ENCODE measurements at places on chromosomes 1 and 21.
A peak's percentile ranks its signal among the peaks of the same experiment; 100 is the strongest.

DNA sequence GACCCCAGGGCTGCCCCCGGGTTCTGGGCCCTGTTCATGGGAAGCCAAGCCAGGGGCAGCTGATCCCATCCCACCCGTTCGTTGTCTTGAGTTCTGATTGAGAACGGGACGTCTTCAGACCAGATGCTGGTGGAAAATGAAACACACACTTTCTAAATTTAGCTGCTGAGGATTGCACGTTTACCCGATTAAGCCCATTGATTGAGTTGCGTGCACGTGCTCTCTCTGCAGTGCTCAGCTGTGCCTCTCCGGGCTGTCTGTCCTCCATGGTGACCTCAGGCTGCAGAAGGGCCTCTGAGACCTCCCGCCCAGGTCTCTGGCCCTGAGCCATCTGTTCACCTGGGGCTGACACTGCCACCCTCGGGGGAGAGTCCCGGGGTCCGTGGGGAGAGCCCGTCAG is 27.0 kb upstream of the PEX10 start:
- DNase-seq = no peak

- peak; percentile 87 for DNase-seq
Observed at GRCh38 chr1:23019094-23019862, at the start of gene KDM1A. KDM1A (plus strand) TSS chr1:23019468; CDS start chr1:23019597, 129 bp downstream.

GRCh38 chr1:94721240-94721639 is 98.9 kb upstream of the SLC44A3 start:
- DNase-seq = no peak

DNA sequence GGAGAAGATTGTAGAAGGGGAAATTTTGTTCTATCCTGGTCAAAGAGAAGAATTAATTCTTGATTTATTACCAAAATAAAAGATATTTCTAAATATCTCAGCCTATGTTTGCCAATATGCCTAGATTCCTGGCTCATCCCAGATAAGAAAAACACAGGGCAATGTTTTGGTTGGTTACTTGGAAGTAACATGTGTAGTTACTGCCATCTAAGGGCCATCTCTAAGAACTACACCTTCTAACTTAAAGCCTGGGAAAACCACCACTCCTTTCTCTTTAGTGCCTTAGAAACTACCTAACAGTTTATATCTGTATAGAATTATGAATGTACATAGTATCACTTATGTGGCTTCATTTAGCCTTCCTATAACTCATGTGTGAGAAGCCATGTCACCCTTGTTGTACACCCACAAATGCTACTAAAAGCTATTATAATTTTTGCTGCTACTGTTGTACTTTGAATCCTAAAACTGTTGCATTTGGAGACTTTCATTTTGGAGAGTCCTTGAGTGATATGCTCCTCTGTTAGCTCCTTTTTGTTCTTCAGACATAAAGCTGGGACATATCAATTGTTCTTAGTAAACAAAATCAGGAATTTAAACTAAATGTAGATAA is 4.5 kb downstream of the AIM2 start:
- DNase-seq = peak; percentile 75

- no peak for DNase-seq
Observed at GRCh38 chr1:20324704-20325406, 34.2 kb downstream of the VWA5B1 start.

DNA sequence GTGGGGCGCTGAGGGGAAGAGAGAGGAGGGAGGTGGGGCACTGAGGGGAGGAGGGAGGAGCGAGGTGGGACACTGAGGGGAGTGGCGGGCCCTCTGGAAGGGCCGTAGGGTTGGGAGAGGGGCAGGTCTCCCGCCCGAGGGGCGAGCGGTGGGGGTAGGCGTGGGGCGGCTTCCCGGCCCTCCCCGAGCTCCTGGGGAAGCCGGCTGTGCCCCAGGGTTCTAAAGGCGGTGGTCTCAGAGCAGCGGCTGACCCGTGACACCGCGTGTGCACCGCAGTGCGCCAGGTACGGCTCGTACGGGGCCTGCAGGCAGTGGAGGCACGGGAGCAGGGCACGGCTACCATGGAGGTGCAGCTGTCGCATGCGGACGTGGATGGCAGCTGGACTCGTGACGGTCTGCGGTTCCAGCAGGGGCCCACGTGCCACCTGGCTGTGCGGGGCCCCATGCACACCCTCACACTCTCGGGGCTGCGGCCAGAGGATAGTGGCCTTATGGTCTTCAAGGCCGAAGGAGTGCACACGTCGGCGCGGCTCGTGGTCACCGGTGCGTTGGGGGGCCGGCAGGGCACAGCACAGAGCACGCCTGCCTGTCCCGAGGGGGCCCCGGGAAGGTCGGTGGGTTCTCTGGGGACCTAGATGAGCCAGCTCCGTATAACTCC is 68.5 kb downstream of the OBSCN start:
- DNase-seq = no peak

GRCh38 chr1:44290250-44291094 is 64.6 kb downstream of the ERI3 start:
- DNase-seq = no peak

GRCh38 chr1:233815357-233815756 is 89.1 kb upstream of the SLC35F3 start:
- DNase-seq = no peak
